ENCODE measurements at places on chromosomes 2 and 18.
A peak's percentile ranks its signal among the peaks of the same experiment; 100 is the strongest.

GRCh38 chr2:37348155-37348554, 3.7 kb downstream of the QPCT start:
- no peak for DNase-seq

DNA sequence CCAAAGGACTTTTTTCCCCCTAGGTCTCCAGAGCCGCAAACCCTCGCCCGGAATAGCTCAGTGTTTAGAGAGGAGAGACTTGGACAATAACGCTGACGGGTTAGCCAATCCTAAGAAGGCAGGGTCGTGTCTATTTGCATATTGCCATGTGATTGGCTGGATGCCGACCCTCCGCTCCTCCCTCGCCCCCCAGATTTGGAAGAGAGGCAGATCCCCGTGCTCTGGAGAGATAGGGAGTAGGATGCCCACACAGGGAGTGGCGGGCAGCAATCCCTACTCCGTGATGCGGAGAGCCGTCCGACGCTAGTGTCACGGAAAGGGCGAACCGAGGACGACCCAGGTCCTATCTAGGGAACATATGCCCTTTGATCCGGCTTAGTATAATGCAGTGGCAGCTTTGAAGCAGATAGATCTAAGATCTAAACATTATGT, 1.4 kb downstream of the WNT6 start:
- DNase-seq, result peak; percentile 76

GRCh38 chr2:179393481-179393880, 128.8 kb upstream of the SESTD1 start:
- no peak for DNase-seq

- DNase-seq, result no peak
Observed at GRCh38 chr18:9707381-9708056, 582 bp upstream of the RAB31 start.

- no peak for DNase-seq
Observed at GRCh38 chr2:168670478-168670877, 132.0 kb upstream of the NOSTRIN start.
